ENCODE measurements at places on chromosomes 1 and 21.

- DNase-seq: no peak
Observed at GRCh38 chr1:56787330-56787729, 31.9 kb downstream of the FYB2 start.

DNA sequence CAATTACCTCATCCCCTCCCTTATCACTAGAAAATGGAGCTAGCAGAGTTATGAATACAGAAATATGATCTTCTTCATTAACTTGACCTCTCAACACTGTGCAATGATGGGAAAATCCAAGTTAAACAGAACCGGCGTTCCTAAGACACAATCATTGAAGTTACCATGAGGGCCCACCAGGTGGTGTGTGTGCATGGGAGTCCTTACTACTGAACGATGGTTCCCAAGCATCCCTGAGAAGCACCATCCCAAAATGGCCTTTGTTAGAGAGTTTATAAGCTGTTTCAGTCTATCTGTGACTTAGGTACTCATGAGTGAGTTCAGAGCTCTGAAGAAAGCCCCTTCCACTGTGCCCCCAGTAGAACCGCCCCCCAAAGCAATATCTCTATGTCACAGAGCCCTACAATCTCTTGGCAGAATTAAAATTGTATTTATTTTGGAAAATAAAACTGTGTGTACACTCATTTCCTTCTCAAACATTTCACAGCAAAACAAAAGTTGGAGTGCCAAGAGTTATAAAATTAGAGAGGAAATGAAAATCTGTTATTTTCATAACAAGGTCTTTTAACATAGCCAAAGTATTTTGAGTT, 56.8 kb downstream of the PLD5 start:
- DNase-seq: peak; percentile 46

DNA sequence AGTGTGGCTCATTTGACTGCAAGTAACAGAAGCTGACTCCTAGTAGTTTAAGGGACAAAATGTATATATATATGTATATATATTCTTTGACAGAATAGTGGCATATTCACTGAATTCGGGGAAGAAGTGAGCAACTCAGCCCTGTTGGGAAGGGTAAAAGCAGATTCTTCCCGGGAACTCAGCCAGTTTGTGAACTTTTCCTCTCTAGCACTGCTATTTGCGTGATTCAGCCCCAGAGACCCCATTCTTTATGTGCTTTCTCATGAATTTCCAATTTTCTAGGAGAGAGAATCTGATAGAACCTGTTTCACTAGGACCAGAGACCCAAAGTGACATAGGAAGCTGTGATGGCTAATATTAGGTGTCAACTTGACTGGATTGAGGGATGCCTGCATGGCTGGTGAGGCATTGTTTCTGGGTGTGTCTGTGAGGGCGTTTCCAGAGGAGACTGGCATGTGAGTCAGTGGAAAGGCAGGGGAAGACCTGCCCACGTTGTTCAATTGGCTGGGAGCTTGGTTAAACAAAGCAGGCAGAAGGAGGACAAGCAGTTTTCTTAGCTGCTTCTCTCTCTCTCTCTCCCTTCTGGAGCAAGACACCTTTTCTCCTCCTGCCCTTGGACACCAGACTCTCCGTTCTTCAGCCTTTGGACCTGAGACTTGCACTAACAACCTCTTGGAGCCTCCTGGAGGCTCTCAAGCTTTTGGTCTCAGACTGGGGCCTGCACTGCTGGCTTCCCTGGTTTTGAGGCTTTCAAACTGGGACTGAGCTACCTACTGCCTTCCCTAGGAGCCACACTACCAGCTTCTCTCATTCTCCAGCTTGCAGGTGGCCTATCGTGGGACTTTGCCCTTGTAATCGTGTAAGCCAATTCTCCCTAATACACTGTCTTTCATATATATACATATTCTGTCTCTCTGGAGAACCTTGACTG, 93.4 kb upstream of the KCNK1 start:
- no peak for DNase-seq

- DNase-seq: peak; percentile 48
Observed at GRCh38 chr1:185155600-185156287, 1.0 kb downstream of the TRMT1L start.

DNA sequence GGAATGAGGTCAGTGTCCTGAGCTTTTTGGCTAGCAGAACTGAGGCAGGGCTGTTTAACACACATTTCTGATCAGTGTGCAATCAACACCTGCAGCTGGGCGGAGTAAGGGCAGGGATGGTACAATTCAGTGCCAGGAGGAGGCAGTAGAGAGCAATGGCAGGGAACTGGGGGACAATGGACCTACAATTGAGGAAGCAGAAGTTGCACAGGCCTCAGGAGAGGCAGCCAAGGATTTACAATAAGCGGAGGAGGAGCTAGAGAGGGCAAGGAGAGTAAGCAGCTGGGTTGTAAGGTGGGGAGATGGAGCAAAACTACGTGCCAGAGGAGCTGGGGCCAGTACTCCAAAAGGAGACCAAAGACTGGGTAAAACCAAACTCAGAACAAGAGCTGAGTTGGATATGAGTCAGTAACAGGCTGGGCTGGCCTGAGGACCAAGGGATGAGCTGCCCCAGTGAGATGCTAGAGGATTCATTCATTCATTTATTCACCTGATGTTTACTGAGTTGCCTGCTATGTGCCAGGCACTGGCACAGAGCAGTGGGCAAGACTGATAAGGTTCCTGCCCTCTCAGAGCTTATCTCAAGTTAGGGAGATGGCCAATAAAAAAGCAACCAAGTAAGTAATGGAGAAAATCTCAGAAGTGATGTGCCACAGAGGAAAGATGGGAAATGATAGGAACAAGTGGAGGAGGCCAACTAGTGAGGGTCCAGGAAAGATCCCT, 10.4 kb upstream of the GALE start:
- peak; percentile 91 for DNase-seq

GRCh38 chr1:180294711-180295110, 64.6 kb downstream of the LHX4 start:
- DNase-seq: no peak

GRCh38 chr21:42308914-42309752, 6.1 kb downstream of the TFF3 start:
- no peak for DNase-seq

DNA sequence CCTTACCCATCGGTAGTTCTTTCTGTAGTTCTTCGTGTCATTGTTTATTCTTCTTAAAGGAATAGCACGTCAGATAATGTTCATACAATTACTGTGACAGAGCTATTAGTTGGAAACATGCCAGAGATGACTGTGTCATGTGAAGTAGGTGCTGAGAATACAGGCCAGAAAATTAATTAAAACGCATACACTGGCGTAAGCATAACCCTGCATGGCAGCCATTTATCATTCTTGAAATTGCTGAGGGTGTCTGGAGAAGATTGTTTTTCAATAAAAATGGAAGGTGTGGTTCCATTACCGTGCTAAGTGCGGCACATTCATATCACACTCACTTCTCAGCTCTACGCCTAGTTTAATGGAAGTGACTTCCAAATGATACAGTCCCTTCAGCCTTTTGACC, 7.8 kb downstream of the ETS2 start:
- no peak for DNase-seq

GRCh38 chr1:210692796-210693195, 364.1 kb downstream of the HHAT start:
- DNase-seq: peak; percentile 58

DNA sequence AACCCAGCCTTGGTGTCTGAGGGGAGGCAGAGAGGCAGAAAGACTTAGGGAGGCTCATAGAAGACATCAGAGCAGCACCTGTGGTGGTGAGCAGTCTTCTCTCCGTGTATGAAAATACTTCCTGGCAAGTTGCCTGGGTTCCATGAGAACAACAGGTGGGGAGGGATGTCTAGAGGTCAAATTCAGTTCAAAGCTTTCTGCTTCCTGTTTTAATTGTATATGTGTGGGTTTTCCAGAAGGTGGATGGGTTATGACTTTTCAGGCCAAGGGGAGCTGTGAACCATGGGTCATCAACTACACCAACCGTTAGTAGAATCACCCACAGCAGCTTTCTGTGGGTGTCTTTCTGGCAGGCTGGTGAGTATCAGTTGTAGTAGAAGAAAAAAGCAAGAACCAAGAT, 4.1 kb upstream of the FCRL2 start:
- DNase-seq: no peak

DNA sequence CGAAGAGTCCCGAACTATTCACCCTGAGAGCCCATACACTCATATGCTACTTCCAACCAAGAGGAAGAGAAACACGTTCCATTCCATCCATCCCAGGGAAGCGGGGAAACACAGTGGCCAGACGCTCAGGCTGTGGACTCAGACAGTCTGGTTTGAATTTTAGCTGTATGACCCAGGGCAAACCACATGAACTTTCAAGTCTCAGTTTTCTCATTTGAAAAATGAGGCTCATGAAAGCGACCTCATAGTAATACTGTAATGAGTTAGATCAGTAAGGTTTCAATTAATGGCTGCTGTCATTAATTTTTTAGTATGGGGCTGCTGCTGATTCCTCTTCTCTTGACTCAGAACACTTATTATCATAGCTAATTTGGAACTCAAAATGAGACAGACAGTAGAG, 1.5 kb downstream of the FCRL4 start:
- no peak for DNase-seq

- DNase-seq: no peak
Observed at GRCh38 chr1:34131396-34132160, 33.5 kb downstream of the CSMD2 start.

DNA sequence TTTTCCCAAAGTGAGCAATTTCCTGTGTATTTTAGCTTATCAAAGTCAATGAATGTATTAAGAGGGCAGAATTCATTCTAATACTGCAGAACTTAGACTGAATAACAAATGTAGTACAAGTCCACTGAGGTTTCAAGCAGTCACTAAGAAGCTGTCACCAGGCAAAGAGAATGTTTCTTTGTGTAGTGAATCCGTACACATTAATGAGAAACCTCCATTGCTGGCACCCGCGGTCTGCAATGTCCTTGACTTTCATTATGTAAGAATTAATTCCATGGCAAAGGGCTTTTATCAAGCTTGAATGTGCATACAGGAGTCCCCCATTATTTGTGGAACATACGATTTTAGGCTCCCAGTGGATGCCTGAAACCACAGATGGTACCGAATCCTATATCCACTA, 719.5 kb upstream of the TMPRSS15 start:
- no peak for DNase-seq

DNA sequence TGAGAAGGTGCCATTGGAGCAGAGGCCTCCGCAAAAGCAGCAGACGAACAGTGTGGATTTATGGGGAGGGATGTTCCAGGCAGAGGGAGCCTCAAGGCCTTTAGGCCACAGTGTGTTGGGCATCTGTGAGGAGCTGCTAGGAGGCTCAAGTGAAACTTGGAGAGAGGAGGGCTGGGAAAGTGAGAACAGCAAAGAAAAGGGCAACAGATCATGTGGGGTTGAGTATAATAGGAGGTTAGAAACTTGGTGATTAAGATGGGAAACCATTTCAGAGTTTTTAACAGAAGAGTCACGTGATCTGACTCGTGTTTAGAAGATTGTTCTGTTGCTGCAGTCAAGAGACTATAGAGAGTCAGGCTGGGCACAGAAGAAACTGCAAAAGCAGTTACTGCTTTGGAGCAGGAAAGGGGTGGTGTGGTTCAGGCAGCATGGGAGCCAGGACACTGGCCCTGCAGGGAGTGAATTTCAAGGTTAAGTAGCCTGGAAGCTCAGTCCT, 277.0 kb downstream of the DISC1 start:
- DNase-seq: no peak

DNA sequence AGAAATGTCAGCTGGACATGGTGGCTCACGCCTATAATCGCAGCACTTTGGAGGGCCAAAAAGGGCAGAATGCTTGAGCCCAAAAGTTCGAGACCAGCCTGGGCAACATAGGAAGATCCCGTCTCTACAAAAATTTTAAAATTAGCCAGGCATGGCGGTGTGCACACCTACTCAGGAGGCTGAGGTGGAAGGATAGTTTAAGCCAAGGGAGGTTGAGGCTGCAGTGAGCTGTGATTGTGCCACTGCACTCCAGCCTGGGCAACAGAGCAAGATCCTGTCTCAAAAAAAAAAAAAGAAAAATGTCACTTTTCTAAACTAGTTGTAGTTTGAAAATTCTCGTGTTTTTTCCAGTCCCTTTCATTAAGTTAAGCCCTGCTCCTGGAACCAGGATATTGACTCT, 9.1 kb downstream of the CLSTN1 start:
- no peak for DNase-seq

DNA sequence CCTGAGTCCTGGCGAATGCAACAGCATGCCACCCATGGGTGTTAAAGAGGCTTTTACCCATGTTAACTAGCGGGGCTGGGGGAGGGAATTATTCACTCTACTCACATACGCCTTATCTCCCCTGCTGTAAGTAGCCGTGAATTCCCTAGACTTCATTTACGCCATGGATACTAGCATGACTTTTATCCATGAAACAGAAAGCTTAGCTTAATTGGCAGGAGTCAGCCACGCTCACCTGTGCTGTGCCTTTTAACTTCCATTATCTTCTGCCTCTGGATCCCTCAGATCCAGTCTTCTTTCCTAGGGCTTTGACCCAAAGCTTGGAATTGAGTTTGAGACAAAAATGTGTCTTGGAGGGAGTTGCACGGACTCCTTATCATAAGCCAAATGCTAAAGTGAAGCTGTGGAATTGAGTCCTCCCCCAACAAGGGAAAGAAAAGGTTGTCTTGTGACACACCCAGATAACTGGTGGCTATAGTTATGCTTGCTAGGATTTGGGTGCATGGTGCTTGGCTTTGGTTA, 9.7 kb upstream of the NASP start:
- no peak for DNase-seq

GRCh38 chr1:66364578-66365391, 169.2 kb upstream of the SGIP1 start:
- no peak for DNase-seq

DNA sequence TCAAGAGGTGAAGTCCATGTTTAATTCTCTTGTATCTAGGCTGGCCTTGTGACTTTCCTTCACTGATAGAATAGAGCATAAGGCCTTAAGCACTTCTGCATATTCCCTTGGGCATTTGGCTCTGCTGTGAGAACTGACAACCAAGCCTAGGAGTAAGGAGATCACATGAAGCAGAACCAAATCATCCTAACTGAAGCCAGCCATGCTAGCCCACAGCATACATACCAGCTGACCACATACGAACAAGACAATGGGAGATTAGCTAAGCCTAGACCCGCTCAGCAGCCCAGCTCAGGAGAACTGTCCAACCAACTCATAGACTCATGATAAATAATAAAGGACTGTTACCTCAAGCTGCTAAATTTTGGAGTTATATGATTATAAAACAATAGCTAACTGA, 114.6 kb upstream of the NEK7 start:
- DNase-seq: no peak

DNA sequence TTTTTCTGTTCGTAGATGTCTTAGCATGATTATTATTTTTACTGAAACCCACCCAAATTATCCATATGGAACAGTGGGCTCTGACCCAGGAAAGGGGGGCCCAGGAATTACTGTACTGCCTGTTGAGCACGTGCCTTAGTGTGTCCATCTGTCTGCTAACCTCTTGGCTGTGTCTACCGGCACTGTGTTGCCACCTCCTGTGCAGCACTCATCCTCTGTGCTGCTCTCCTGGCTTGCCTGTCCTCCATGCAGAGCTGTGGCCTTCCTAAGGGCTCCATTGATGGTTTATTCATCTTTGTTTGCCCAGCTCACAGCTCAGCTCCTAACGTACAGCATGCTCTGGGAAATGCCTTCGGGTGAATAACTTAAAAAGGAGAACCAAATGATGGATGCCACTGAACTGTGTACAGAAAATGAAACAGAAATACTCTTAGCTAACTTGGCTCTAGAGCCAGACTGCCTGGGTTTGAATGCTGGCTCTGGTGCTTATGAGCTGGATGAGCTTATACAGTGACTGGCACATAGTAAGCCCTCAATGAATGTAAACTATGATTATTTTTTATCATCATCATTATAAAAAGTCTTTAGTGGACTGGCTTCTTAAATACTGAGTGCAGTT, 11.4 kb upstream of the RPTN start:
- no peak for DNase-seq

- no peak for DNase-seq
Observed at GRCh38 chr1:86972262-86972661, 57.8 kb downstream of the HS2ST1 start.

- DNase-seq: no peak
Observed at GRCh38 chr1:25569597-25570396, 26.4 kb downstream of the LDLRAP1 start.
